NCI-H1694 (cell line): ENCODE measurements at places on chromosomes 7 and 10.

DNA sequence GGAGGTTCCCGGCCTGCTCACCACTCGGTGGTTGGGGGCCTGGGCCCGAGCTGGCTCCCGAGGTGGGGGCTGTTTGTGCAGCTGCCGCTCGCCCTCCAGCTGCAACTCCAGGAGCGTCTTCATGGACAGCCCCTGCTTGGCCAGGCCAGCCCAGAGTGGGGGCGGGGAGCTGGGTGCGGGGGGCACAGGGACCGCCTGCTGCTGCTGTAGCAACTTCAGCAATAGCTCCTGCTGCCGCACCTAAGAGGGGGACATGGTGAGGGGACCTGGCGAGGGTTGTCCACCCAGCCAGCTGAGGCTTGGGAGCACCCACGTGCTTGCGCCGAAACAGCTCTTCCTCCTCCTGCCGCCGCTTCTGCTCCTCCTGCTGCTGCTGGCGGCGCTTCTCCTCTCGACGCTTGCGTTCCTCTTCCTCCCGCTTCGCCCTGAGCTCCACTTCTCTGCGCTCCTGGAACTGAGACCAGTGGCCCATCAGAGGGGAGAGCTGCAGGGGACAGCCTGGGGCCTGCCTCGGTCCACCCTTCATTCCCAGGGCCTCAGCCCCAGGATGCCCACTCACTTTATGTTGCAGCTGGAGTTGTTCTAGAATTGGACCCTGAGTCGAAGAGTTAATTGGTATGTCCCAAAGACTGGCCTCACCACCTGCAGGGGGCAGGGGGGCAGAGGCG is 9.6 kb downstream of the GNB2 start:
- no peak for DNase-seq

GRCh38 chr10:2972216-2972615 is 95.1 kb upstream of the PFKP start:
- no peak for DNase-seq

- no peak for DNase-seq
Observed at GRCh38 chr10:86289577-86289868, 77.1 kb downstream of the GRID1 start.

DNA sequence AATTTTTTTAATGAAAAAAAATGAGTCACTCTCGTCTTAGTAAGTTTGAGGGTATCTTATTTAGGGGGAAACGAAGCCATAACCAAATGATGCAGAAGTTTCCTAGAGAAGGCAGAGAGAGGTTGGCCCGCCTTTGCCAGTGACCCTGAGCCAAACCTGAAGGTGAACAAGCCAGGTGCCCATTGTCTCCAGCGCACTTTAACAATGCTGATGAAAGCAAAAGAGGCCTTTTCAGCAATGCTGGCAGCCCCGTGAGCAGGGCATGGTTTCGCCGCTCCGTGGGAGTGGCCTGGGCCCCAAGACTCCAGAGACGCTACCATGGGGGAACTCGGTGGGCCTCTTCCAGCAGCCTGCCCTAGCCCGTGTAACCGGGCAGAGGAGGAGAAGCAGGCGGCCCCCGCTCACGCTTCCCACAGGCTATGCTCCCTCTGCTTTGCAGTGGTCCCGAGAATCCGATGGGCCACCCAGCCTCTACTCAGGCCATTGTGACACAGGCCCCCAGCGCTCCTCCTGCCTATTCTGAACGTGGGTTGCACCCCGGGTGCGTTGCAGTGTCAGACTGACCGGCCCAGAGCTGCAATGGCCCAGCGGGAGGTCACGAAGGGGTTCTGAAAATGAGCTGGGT is 14.0 kb upstream of the UNCX start:
- DNase-seq = no peak

- DNase-seq = no peak
Observed at GRCh38 chr7:79288655-79289054, 164.8 kb downstream of the MAGI2 start.

DNA sequence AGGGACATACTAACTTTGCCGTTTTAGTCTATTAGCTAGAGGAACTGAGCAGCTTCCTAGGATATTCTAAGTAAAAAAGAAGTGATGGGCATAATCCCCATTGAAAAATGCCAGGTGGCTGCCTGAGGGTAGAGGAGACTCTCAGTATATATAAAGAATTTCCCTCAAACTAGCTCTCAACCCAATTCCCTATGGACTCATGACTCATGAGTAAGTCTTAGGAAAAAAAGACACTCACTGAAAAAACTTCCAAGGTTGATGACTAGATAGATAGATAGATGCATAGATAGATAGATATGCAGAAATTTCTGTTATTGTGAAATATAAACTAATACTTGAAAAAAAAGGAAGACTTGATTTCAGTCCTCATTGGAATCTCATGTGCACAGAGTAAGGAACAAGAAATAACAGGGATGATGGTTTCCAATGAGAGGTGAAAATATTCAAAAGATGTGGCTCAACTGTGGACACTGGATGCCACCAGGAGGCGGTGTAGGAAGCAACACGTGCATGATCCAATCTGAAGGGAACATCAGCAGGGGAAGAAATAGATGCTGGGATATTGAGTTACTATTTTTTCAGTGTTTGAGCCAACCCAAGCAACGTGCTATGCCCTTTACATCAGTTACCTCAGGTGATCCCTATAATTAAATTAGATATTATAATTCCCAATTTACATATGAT is 711.0 kb upstream of the LRRTM3 start:
- no peak for DNase-seq

DNA sequence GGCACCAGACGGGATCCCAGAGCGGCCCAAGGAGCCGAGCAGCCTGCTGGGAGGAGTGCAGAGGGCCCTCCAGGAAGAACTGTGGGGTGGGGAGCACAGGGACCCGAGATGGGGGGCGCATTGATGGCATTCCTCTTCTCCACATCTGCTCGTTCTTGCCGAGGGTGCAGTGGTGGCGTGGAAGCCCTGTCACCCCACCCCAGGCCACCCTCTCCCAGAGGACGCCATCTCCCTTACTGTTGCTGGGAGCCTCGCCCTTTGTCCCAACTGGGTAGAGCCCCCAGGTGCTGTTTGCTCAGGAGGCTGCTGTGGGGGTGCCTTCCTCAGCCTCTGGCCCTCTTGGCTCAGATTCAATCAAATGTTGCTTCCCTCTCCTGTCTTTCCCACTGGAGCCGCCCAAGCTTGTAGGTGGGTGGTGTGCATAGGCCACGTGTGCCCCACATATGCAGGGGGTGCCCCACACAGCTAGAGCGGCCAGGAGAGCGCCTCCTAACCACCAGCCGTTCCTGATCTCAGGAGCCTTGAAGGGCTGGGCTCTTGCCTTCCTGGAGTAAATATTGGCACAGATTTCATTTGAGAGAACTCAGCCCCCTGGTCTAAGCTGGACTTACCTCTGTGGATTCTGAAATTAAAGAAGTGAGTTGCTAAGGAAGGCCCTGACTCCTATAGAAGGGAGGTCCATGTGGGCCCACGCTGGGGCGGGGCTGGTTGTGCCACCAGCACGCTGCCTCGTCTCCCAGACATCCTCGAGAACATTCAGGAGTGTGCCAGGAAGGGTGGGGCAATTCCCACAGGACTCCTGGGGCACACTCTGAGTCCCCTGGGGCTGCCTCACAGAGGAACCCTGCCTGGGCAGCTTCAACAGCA is 39.2 kb downstream of the ZNF467 start:
- DNase-seq = no peak

DNA sequence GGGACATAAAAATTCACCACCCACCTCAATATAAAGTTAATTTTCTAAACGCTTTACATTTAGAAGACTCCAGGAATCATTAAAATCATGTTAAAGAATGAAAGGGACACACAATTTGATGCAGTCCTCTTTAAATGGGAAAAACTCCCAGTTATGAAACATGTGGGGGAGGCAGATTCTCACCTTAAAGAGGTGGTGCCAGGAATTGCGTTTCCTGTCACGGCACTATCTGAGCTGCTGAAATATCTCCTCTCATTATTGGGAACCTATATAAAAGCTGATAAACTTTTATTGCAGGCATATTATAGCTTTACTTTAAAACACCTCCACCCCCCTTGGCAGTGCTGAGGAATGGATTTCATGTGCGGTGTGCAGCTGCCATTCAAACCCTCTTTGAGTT is 94.8 kb upstream of the SORCS3 start:
- no peak for DNase-seq
